ENCODE measurements at places on chromosomes 1 and 21.

DNA sequence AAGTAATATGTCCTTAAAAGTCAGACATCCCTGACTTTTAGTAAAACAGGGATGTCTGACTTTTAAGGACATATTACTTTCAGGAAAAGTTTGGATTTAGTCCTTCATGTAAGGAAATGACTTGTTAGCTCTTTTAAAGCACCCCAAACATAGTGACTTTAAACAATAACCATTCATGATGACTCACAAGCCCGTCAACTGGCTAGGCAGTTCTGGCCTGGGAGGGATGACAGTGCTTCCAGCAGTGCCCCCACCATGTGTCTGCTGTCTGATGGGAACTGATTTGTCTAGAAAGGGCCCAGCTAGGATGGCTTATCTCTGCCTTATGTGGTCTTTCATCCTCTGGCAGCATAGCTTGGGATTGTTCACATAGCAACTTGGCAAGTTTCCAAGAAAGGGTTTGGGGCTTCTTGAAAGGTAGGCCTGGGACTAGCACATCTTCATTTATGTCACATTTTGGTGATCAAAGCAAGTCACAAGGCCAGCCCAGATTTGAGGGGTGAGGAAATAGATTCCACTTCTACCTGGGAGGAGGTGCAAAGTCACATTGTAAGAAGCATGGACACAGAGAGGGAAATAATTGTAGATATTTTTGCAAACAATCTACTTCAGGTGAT is 143.5 kb downstream of the C1orf94 start:
- peak; percentile 24 for DNase-seq

- DNase-seq: no peak
Observed at GRCh38 chr1:67791261-67791660, 42.0 kb downstream of the GNG12 start.

DNA sequence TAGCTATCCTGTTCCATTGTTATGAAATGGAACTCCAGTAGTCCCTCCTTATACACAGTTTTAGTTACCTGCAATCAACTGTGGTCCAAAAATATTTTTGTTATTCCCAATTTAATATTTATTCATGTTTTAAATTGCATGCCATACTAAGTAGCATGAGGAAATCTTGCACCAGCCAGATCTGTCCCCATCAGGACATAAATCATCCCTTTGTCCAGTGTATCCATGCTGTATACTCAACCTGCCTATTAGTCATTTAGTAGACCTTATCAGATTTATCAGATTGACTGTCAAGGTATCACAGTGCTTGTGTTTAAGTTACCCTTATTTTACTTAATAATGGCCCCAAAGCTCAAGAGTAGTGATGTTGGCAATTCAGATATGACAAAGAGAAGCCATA is 207.9 kb upstream of the DMRTA2 start:
- no peak for DNase-seq

- DNase-seq: no peak
Observed at GRCh38 chr1:54010415-54011117, 7.4 kb downstream of the LDLRAD1 start.

GRCh38 chr1:172647110-172647564 is 11.8 kb upstream of the FASLG start:
- DNase-seq: no peak

- no peak for DNase-seq
Observed at GRCh38 chr1:60017508-60018205, 55.9 kb downstream of the C1orf87 start.

DNA sequence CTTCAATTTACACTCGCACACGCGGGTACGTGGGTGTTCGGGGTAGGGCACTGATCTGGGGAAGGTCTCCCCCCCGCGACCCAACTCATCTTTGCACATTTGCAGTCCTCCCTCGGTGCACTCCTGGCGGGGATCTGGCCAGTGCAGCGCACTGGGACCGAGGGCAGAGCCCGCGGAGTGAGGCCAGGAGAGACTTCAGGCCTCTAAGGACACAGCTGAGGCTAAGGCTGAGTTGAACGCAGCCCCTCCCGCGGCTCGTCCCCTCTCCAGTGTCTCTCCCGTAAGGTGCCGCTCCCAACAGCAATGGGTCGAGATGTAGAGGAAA is 936 bp upstream of the NCAM2 start:
- DNase-seq: no peak

- peak; percentile 18 for DNase-seq
Observed at GRCh38 chr1:39132505-39133339, 71.8 kb upstream of the MACF1 start.

DNA sequence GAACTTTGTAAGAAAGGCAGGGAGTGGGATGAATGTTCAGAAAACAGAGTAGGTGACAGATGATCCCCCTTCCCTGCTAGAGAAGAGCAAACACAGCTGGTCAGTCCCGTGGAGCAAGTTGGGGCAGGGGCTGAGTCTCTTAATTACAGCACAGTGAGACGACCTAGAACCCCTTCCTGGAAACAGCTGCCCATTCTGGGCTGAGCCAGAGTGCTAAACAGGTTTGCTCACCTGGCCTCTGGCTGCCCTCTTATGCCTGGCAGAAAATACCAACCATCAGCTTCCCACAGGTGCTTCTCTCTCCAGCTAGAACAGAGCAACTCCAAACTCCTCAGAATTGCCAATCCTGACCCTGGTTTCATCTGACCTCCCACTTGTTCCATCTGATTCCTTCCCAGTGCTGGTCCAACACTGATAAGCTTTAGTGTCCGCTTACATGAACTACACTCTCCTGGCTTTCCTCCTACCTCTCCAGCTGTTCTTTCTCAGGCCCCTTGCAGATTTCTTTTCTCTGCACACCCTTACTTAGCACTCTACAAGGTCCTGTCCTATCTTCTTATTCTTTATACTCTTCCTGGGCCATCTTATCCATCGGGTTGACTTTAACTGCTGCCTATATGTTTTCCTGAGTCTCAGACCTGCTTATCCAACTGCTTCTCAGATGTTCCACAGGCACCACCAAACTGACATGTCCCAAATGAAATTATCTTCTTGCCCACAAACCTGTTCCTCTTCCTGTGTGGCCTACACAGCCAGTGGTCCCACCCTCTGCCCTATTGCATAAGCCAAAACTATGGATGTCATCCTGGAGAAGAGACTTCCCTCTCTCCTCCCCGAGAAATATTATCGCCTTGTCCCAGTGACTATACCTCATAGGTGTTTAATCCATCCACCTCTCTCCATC is 22.6 kb upstream of the COL9A2 start:
- DNase-seq: no peak

- DNase-seq: peak; percentile 60
Observed at GRCh38 chr1:205014783-205015182, 28.2 kb upstream of the CNTN2 start.

- DNase-seq: no peak
Observed at GRCh38 chr1:19348441-19349198, 36.5 kb downstream of the SLC66A1 start.

GRCh38 chr1:31222176-31222575 is 17.5 kb downstream of the NKAIN1 start:
- no peak for DNase-seq

- no peak for DNase-seq
Observed at GRCh38 chr21:45045481-45045880, 28.9 kb upstream of the ADARB1 start.

DNA sequence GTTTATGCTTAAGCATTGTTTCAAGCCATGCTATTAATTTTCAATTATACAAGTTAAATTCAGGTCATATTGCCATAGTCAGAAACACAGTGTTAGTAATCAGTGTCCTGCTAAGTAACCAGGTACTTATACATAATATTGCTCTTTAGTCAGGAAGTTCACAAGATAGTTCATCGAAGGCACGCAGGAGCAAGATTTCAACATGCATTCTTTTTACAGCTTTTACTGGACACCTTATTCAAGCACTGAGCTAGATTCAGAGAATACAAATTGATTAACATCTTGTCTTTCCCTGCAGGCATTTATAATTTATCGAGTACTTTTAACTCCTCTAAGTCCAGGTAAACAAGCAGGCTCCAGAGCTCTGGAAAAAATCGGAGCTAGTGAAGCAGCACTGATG is 202.3 kb upstream of the BRINP3 start:
- DNase-seq: no peak

- no peak for DNase-seq
Observed at GRCh38 chr21:39927304-39927886, 60.2 kb downstream of the PCP4 start.

- no peak for DNase-seq
Observed at GRCh38 chr1:76343356-76343755, 268.8 kb downstream of the ST6GALNAC3 start.

GRCh38 chr1:209936125-209936524 is 1.9 kb upstream of the SYT14 start:
- no peak for DNase-seq

GRCh38 chr1:236543065-236543669 is 19.4 kb downstream of the LGALS8 start:
- no peak for DNase-seq

- DNase-seq: no peak
Observed at GRCh38 chr1:110580244-110580643, 25.9 kb downstream of the KCNA2 start.

GRCh38 chr1:227298512-227299240 is 19.6 kb downstream of the CDC42BPA start:
- DNase-seq: no peak

- DNase-seq: no peak
Observed at GRCh38 chr1:98824736-98825135, 163.2 kb downstream of the SNX7 start.

GRCh38 chr1:116075990-116076389 is 35.2 kb upstream of the MAB21L3 start:
- no peak for DNase-seq

DNA sequence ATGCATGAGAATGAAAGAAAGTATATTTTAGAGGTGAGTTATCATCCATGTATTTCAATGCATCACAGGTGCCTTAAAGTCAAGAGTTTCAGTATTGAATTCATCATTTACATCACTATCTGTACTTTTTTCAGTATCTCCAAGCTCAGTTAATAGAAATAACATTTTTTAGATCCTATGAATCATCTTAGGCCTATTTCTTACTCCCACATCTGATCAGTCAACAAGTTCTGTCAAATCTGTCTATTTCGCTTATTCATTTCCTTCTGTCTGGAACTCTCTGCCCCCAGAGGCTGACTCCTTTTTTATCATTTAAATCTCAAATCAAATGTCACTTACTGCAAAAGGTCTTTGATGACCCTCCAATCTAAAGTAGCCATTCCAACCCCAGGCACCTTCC is 295.2 kb downstream of the LRRC7 start:
- no peak for DNase-seq

- no peak for DNase-seq
Observed at GRCh38 chr1:198162091-198162767, 5.4 kb downstream of the NEK7 start.

DNA sequence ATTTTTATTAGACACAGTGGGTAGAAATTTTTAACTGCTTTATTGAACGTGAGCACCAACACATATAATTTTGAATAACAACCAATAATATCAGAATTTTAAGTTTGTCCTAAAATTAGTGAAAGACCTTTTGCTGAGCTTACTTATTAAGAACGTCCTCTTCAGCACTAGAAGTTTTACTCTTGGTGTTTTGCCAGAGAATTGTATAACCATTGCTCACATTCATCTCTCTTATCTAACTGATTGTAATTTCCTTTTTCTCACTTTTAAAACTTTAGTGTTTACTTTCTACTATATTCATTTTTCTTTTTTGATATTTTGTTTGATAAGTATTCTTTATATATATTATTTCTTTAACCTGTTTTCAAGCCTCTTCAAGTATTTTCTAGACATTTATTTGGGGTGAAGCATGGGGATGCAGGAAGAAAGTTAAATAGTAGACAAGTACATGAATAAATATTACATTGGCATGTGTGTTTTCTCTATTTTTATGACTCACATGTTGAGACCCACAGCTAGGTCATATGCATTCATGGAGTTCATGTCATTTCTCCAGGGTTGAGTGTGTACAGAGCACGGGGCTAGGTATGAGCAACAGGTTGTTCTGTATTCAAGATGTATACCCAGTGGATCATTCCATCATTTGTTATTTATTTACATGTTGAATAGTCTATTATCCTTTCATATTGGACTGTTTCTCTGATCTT is 90.6 kb downstream of the ATP6V1G3 start:
- no peak for DNase-seq

GRCh38 chr1:109906160-109906838 is 4.3 kb upstream of the CSF1 start:
- DNase-seq: no peak

GRCh38 chr1:67791686-67792085 is 41.6 kb downstream of the GNG12 start:
- DNase-seq: no peak

- no peak for DNase-seq
Observed at GRCh38 chr1:198624648-198624980, 14.2 kb upstream of the PTPRC start.

DNA sequence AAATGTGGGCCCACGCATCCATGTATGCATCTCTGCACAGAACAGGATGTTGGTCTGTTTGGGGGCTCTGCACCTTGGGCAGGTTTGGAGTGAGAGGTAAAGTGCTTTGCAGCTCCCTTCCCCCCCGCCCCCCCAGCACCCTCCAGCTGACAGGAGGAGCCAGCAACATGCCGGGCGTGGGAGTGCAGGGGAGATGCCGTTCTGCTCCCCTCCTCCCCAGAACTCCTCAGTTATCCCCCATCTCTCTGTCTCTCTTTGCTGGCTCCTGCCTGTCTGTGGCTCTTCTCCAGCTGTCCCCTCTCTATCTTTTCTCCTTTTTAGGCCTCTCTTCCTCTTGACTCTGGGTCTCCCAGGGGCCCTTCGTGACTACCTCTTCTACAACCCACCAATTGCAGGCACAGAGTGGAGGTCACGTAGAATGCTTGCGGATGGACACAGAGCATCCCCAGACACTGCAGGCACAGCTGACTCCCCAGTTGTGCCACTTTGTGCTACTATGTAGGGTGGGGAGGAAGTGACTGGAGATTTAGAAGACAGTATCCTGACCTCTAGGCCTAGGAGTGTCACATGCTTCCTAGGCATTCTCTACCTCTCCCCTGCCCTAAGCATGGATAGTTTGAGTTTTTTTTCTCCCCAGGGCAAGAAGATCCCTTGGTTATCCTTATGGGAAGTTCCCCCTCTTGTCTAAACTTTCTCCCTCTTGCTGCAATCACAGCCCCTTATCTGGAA is 1.7 kb upstream of the RORC start:
- no peak for DNase-seq

DNA sequence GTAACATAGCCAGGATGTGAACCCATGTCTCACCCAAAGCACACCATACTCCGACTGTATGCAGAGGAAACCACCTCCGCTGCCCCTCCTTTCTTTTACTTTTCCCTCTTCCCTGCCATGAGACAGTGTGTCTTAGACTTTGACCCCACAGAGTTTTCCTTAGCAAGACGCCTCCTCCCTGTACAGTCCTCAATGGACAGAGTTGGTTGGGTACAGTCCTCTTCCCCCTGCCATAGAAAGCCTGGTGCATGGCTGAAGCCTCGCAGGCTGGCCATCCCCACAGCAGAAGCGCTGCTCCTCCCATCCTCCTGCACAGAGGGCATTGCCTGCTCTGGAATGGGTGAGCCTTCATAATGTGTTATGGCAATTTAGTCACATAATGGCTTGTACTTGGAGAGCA is 127.9 kb downstream of the PLPP3 start:
- no peak for DNase-seq

Data from COR-L47 (cell line).